COR-L47 (cell line): ENCODE measurements at places on chromosomes 6 and 20.

DNA sequence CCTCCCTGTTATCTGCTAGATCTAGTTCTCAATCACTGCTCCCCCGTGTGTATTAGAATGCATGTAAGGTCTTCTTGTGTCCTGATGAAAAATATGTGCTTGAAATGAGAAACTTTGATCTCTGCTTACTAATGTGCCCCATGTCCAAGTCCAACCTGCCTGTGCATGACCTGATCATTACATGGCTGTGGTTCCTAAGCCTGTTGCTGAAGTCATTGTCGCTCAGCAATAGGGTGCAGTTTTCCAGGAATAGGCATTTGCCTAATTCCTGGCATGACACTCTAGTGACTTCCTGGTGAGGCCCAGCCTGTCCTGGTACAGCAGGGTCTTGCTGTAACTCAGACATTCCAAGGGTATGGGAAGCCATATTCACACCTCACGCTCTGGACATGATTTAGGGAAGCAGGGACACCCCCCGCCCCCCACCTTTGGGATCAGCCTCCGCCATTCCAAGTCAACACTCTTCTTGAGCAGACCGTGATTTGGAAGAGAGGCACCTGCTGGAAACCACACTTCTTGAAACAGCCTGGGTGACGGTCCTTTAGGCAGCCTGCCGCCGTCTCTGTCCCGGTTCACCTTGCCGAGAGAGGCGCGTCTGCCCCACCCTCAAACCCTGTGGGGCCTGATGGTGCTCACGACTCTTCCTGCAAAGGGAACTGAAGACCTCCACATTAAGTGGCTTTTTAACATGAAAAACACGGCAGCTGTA lies 73.4 kb downstream of the PTPN1 start:
- no peak for DNase-seq

GRCh38 chr6:52000064-52000463 lies 87.3 kb downstream of the PKHD1 start:
- no peak for DNase-seq

- no peak for DNase-seq
Observed at GRCh38 chr20:33689973-33690372, 3.8 kb upstream of the E2F1 start.

DNA sequence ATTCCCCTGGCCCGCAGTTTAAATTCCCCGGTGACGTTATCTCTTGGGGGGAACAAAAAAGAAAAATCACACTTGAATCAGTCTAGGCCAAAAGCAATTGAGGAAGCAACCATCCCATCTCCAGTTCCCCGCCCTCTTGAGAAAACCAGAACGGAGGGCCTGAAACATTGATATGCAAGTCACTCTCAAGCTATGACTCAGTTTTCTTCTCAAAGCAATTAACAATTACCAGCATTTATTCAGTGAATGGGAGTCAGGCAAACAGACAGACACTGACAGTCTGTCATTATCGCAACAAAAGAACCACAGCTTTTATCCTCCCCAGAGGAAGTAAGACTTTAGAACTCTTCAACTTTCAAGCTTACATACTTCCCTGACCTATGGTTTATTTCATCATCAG lies 100.9 kb downstream of the OPRM1 start:
- no peak for DNase-seq

DNA sequence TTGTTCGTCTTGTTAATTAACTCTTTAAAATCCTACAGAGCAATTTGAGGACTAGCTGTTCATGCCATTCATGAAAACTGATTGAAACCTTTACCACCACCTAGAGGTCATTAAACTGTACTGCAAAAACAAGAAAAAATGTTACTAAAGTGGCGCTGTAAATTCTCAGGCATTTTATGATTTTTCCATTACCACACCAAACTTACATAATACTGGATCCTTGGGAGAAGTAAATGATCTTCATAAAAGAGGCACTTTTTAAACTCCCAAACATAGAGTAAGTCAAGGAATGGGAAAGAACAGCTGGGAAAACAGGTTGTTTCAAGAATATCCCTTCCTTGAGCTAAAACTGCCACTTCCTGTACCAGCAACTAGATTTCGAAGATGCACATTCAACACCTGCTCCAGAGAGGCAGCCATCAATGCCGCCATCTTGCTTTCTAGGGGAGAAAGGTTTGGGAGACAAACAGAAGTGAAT lies 54.3 kb downstream of the MYLIP start:
- peak; percentile 45 for DNase-seq

DNA sequence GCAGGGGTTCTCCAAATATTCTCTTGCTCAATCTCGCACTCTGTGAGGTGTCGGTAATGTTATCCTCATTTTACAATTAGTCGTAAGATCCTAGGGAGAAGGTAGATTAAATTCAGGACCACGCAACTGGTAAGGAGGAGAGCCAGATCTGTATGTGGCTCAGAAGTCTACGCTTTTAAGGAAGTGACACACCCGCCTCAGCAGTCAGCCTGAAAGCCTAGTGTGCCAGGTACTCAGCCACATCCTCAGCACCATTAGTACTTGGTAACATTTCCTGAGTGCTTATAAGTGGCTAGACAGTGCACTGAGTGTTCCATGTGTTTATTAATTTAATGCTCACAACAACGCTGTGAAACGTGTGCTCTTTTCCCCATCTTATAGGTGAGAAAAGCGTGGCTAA lies 63.7 kb downstream of the DHX35 start:
- no peak for DNase-seq

GRCh38 chr20:15836634-15837033 lies 736.6 kb downstream of the KIF16B start:
- DNase-seq, result no peak

DNA sequence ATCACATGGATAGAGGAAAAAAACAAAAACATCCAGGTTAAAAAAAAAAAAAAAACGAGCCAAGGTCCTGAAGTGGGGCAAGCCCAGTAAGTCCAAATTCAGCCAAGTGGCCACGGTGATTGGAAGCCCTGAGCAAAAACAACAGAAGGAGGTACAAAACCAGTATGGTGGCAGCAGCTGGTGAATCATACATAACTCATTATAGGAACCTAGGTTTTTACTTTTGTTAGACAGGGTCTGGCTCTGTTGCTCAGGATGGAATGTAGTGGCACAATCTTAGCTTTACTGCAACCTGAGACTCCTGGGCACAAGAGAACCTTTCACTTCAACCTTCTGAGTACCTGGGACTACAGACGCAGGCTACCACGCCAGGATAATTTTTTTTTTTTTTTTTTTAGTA lies 22.7 kb upstream of the MYB start:
- DNase-seq, result no peak

DNA sequence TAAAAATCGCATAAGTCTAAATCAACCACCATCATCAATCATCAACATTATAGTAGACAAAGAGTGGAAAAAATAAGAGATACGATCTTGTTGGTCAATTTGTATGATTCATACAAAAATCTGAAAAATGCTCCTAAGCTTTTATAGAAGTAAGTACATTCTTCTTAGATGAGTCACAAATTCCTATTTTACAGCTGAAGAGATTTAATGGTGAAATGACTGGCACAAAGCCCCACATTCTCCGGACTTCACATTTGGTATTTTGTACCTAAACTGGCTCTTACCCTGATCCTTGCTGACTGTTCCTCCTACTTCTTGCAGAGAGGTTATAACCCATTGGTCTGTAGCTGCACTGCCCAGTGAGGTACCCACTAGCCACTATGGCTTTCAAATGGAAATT lies 29.9 kb upstream of the PREP start:
- no peak for DNase-seq

DNA sequence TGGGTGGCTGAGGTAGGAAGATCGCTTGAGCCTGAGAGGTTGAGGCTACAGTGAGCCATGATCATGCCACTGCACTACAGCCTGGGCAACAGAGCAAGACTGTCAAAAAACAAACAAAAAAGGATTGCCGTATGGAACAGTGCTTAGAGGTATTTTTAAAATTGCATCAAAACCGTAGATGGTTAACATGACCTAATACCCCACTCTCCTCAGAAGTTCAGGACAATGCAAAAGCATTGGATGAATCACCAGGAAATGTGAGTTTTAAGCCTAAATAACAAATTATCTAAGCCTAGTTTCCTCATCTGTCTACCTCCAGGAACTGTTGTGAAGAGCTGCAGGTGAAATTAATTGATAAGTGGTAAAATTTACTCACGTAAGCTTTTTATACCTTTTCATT lies 123.8 kb upstream of the ID4 start:
- DNase-seq, result no peak

- DNase-seq, result no peak
Observed at GRCh38 chr6:53246924-53247323, 98.3 kb upstream of the GCM1 start.

- no peak for DNase-seq
Observed at GRCh38 chr6:8529250-8529649, 93.9 kb upstream of the SLC35B3 start.

GRCh38 chr6:71463061-71463460 lies 174.4 kb downstream of the OGFRL1 start:
- DNase-seq, result no peak

GRCh38 chr20:23159947-23160318 lies 73.8 kb upstream of the CD93 start:
- no peak for DNase-seq

GRCh38 chr20:59813948-59814839 lies 119.2 kb downstream of the SYCP2 start:
- DNase-seq, result no peak

DNA sequence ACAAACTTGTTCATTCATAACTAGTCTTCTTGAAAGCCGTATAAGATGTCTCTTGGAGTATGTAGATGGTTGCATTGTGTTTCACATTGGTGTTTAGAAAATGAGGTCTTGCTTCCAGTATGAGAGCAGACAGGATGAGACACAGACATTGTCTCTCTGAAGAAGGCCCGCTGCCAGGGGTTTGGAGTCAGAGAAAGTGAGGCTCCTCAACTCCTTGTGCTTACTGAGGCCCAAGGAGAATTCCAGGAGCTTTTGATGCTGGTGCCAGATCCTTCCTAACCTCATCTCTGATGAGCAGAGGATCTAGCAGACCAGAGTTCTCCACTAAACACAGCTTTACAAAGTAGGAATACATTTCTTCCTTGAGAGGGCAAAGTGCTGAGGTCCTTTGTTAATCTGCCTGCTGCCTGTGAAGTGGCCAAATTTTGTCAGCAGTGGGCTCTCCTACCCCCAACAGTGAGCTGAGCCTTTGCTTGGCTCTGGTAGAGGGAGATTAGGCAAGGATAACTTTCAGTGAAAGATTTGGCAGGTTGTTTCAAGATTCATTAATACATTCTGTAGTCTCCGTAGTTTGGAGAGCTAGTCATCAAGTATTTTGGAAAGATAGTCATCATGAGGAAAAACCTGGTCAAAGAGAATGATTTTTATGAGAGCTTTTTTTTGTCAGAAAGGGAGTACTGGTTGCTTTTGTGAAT lies 9.7 kb downstream of the MAPRE1 start:
- no peak for DNase-seq

GRCh38 chr6:163998496-163998895 lies 584.0 kb downstream of the QKI start:
- DNase-seq, result no peak

- DNase-seq, result no peak
Observed at GRCh38 chr6:168686831-168687730, 246.1 kb downstream of the SMOC2 start.

DNA sequence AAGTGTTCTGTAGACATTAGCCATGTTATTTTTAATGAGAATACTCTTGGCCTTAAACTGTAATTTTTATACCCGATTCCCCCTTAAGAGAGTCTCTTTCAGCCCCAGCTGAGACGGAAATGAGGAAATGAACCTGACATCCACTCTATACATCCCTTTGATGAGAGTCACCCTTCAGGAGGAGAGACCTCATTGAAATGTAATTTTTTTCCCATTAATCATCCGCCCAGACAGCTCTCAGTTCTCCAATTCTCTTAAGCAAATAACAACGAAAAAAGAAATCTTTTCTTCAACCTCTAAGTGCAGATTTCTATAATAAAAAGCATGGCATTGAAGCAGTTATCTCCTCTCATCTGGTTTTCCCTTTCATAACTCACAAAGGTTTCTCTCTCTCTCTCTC lies 243.8 kb upstream of the PMEPA1 start:
- DNase-seq, result no peak

GRCh38 chr6:21947731-21948386 lies 349.0 kb downstream of the PRL start:
- DNase-seq, result no peak

DNA sequence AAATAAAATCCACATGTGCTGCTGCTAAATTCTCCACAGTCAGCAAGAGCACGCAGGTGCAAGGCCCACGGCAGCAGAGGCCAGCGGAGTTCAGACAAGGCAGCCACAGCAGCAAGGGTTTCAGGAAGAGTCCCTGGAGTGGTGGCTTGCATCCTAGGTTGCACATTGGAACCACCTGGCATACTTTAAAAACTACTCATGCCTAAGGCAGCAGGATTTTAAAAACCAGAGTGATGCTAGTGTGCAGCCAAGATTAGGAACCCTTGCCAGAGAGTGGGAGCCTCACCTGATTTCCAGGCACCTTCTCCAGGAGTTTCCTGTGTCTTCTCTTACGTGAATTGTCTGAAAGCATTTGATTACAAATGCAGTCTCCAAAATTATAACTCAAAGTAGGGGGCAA lies 104.0 kb upstream of the GPR6 start:
- no peak for DNase-seq

GRCh38 chr20:39123185-39123557 lies 161.0 kb downstream of the DHX35 start:
- no peak for DNase-seq

- DNase-seq, result no peak
Observed at GRCh38 chr6:18415671-18416340, 28.7 kb downstream of the RNF144B start.

DNA sequence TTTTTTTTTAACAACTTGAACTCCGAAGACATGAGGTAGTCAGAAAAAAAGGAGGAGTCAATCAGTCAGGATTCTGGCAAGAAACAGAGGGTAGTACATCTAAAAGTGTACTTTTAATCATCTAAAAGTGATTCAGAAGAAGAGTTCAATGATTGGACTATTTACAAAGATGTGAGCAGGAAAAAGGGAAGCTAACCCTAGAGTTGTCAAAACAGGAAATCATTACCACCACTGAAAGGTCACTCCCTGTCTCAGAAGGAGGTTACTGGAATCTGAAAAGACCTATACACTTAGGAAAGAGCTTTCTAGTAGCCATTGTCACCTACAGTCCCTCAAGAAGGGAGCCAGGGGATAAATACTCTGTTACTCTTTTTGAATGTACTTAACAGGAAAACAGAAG lies 16.7 kb upstream of the LMBRD1 start:
- no peak for DNase-seq
